ENCODE measurements at places on chromosomes 3 and 15.

DNA sequence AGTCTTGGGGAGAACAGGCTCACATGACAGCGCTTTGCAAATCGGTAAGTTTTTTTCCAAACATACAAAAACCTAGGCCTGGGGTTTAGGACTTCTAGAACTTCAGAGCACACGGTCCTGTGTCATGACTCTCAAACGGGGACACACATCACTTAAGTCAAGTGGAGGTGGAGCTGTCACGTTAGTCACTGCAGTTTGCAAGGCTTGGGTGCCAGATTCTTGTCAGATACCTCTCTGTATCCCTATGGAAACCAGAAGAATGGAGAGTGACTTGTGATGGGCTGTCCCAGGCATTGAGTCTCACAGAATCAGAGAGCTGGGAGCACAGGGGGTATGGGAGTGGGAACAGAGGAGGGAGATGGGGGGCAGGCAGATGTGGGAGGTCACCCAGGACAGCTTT is 64.8 kb downstream of the DUT start:
- DNase-seq, result peak; percentile 70

DNA sequence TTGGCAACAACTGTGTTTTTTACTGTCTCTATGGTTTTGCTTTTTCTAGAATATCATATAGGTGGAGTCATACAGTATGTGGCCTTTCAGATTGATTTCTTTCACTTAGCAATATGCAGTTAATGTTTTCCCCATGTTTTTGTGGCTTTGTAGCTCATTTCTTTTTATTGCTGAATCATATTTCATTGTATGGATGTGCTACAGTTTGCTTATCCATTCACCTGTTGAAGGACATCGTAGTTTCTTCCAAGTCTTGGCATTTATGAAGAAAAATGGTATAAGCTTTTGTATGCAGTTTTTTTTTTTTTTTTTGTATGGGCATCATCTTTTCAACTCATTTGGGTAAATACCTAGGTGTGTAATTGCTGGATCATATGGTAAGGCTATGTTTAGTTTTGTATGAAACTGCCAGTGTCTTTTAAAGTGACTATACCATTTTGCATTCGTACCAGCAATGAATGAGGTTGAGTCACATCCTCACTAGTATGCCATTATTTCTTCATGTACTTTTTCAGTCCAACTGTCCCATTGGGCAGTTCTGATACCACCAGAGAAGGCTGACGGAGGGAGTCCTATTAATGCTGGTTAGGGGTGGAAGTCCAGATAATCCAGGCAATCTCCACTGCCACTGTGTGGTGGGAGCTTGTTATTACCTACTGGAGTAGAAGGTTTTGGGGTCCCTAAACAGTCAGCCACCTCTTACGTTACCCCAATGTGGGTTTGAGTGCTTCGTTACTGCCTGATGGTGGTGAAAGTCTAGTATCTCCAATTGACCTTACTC is 210.5 kb downstream of the DOCK3 start:
- no peak for DNase-seq

GRCh38 chr3:188049606-188050530 is 104.1 kb upstream of the LPP start:
- DNase-seq, result no peak

DNA sequence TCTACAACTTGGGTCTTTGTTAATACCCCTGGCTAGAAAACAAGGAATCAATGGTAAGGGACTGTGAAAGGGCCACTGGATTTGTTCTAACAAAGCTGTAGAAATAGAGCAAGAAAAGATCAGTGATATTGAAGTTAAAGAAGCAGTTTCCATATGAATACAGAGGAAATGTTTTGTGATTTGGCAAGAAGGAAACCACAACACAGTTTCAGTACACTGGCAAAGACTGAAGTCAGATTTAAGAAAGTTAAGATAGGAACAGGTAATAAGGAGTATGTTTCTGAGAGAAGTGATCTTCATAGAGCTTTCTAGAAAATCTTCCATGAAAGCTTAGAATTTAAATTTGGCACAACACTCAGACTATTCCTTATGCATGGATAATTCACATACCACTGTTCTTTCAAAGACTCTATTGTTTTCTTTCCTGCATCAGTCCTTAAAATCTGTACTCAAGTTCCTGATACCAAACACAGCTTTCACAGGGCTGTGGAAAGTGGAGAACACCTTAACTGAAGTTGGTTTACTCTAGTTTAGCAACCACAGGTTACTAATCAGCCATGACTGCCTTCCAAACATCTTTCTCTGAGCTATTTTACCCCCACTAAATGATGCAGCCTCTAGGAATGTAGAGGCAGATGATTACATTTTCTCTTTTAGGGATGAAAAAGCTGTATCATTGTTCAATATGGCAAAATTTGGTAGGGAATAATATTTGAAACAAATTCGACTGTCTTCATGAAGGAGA is 32.4 kb upstream of the ALCAM start:
- peak; percentile 61 for DNase-seq

DNA sequence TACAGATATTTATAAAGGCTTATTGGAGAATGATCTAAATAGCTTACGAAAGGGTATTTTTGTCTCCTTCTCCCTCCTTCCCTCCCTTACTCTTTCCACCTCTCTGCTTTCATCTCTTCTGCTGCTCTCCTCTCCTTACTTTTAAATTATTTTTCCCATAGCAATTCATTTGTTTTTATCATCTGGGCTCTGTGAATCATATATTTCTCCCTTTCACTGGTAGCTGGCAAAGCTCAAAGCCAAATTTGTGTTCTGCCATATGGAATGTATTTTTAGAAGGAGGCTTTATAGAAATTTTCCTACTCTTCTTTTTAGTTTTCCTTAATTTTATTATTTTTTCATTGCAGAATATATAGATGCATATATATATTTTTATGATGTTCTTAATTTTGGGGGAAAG is 385.8 kb downstream of the C3orf38 start:
- no peak for DNase-seq

DNA sequence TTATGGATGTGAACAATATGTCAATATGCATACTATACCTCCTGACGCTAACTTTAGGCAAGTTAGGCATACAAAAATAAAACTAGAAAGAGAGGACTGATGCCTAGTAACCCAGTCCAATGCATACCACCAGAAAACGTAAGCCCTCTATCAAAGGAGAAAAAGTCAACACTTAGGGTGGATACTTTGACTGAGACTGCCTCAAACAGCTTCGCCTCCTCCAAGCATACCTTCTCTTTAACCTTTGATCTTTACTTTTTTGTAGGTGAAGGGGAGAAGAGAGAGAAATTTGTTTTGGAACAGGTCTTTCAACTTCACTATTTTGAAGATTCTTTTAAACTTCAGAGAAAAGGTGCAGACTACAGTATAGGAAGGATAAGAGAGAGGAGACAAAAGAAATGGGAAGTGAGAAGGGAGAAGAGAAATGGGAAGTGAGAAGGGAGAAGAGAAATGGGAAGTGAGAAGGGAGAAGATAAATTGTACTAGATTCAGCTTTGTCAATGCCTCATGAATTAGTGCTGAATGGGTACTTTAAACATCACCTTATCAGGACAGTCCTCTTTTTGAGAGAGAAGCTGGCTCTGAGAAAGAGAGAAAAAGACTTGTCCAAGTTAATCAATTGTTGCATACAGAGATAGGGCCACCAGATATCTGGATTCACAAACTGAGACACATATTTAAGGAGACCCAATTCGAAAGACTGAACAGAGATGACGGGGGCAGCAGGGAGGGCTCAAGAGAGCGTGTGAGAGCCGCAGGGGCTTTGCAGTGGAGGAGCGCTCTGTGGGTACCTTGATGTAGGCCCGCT is 1.0 kb downstream of the P3H2 start:
- DNase-seq, result no peak

GRCh38 chr3:192229866-192230265 is 497.5 kb downstream of the FGF12 start:
- DNase-seq, result peak; percentile 59

GRCh38 chr15:29724026-29724425 is 98.2 kb downstream of the TJP1 start:
- no peak for DNase-seq

DNA sequence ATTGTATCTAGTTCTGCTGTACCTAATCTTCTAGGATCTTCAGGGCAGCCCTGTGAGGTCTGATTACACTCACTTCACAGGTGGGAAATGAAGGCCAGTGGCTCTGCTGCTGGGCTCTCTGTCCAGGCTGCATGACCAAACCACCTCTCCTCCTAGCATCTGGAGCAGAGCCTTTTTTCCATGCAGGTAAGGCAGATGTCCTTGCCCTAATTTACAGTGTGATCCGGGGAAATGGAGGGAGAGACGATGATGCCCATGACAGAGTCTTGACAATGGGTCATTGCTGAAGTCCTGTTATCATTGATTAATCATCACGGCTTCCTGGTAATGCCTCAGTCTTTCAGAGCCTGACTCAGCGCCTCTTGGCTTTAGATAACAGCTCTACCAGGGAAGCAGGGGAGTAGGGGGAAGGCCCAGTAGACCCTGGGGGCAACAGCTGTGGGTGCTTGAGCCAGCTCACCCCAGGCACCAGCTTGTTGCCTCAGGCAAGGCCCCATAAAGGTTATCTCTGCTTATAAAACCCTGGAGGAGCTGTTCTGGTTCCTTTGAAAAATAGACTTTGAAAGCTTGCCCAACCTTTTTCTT is 153.4 kb downstream of the GABRG3 start:
- DNase-seq, result no peak

DNA sequence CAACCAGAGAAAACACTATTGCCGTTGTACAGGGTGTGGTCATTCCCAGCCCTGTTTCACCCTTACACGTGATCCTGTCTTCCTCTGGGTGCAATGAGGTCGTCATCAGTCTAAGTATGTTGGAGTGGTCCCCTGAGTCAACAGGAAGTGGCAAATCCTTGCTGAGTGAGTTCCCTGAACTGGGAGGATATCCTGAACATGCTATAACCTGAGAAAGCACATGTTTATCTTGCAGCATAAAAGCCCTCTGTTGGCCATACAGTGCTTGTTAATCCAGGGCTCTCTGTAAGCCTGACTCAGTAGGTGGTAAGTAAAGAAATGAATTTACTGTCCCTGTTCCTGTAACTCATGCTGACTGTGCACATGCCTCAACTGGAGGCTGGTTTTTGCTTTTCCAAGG is 477.8 kb upstream of the RGMA start:
- DNase-seq, result peak; percentile 60

GRCh38 chr3:58899159-58899952 is 150.5 kb downstream of the CFAP20DC start:
- DNase-seq, result peak; percentile 6

GRCh38 chr3:56055546-56055945 is 412.7 kb downstream of the ERC2 start:
- no peak for DNase-seq

DNA sequence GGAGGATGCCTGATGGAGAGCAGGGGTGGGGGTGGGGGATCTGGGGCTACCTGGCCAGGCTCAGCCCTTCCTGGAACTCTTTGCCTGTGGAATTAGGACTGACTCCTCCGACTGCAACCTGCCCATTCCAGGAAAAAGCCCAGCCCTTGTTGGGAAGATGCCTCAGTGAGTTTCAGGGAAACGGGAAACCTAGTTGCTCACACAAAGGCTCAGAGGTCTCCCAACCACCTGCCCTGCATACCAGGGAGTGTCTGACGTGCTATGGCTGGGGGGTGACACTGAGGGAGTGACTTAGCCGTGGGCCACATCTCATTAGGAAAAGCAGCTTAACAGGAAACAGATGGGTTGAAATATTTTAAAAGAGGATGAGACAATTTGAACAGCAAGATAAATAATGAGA is 27.9 kb downstream of the CYP8B1 start:
- DNase-seq, result no peak

- DNase-seq, result no peak
These were observed 365.2 kb upstream of the AGTR1 start for GRCh38 chr3:148332509-148332908.

GRCh38 chr3:185517387-185518130 is 18.7 kb upstream of the TMEM41A start:
- DNase-seq, result no peak

DNA sequence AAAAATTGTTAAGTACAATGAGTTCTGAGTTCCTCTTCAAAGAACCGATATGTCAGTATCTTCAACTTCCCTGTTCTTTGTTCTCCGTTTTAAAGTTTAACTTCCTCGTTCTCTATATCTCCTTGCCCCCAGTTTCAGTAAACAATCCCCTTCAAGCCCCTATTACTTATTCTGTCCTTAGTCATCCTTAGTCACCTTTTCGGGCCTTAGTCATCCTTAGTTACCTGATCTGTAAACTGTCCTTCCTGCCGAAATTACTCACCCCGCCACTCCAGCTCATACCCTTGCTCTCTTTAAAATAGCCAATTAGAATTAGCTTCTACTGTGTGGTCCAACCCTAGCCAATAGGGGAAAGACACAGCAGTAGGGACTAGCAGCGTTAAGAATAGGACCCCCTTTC is 1165.6 kb downstream of the NSUN3 start:
- no peak for DNase-seq

DNA sequence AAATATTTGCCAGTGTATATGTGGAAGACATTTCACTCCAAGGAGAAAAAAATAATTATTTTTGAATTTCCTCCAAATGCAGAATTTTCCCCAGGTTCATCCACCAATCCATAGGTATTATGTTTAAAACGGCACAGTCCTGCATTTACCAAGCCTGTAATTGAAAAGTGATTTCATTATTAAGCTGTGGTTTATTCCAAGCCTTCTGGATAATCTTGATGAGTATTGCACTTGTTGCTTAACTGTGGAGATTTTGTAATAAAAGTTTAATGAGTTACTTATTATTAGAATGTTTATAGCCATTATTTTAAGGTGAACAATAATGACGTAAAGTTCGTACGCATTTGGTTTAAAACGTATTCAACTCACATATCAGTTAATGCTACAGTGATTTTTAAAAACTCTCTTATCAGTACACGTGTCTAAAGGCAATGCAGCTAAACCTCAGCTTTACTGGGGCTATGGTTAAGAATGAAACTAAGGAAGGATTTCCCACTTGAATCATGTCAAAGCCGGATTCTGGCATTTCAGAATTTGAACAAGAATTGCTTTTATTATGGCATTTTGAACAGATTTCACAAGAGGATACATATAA is 283.9 kb downstream of the MECOM start:
- no peak for DNase-seq

- DNase-seq, result no peak
These were observed 615.3 kb downstream of the ZBBX start for GRCh38 chr3:166764698-166765318.

- no peak for DNase-seq
These were observed 40.5 kb upstream of the B3GNT5 start for GRCh38 chr3:183212565-183212964.

DNA sequence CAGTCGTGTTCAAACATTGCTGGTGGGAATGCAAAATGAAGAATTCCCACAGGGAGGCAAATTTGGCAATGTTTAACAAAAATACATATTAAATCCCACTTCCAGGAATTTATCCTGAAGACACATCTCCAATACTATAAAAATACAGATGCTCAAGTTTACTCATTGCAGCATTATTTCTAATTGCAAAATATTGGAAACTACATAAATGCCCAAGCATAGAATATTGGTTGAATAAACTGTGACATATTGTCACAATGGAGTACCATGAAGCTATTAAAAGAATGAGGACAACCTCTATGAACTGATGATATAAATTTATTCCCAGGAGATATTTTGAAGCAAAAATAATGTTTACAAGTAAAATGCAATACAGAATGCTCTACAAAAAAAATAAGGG is 49.7 kb upstream of the UBE2E2 start:
- DNase-seq, result no peak

GRCh38 chr3:50657816-50658215 is 16.9 kb upstream of the DOCK3 start:
- no peak for DNase-seq

- DNase-seq, result no peak
These were observed 41.9 kb downstream of the ABHD2 start for GRCh38 chr15:89130201-89130600.

- DNase-seq, result no peak
These were observed 413.3 kb upstream of the ONECUT1 start for GRCh38 chr15:53203454-53203853.

Measured in fibroblast of skin of back (primary cell).